ENCODE measurements at places on chromosomes 13 and 19.

DNA sequence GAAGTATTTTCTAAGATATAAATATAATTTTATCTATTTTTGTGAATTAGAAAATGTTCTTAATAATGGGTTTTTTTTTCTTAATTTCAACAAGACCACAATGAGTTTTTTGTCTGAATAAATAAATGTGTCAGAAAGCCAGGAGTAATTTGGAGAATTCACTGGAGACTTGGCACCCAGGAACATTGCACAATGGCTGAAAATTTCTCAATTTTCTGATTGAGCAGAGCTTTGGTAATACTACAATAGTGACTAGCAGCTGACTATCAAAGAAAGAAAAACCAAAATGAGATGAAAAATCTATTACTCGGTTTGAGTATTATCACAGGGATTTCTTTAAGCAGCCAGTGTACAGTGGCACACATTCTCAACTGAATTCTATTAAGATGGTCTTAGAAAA lies 394.4 kb upstream of the PCDH20 start:
- no peak for DNase-seq

DNA sequence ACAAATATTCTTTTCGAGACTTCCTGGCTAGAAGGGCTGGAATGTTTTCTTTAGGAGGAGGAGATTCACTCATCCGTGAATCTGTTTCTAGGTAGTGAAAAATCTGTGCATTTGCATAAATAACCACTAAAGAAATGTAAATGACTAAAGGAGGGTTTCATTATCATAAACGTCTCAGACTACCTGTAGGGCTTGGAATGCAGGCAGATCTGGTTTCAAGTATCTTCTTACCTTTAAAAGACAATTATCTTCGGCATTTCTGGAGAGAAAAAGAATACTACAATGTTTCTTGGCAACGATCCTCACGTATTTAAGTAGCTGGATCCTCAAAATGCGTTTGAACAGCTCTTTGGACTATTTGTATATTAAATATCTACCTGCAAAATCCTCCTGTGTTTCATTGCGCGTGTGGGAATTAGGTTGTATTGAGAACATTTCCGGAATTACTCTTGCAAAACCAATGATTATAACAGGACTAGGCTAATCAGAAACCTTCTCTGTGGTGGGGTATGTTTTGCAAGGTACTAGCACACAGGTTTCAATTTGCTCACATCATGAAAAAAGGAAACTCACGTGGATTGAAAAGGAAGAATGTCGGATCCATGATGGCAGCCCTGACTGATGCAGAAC lies 291.1 kb upstream of the ARGLU1 start:
- DNase-seq, result no peak

DNA sequence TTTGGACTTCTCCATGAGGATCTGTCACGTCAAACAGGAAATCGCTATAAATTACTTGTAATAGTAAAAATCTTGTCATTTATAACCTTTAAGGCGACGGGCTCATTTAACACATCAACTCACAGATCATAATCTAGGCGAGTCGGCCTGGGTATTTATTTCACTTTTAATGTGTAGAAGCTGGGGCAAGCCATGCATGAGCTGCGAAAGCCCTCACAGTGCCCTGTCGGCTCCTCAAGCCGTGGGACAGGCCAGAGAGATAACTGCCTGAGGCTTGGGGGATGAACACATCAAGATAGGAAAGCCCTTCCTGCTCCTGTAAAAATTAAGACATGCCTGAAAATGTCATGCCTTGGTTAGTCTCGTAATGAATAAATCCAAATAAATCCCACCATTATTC lies 30.8 kb downstream of the SOX1 start:
- no peak for DNase-seq

DNA sequence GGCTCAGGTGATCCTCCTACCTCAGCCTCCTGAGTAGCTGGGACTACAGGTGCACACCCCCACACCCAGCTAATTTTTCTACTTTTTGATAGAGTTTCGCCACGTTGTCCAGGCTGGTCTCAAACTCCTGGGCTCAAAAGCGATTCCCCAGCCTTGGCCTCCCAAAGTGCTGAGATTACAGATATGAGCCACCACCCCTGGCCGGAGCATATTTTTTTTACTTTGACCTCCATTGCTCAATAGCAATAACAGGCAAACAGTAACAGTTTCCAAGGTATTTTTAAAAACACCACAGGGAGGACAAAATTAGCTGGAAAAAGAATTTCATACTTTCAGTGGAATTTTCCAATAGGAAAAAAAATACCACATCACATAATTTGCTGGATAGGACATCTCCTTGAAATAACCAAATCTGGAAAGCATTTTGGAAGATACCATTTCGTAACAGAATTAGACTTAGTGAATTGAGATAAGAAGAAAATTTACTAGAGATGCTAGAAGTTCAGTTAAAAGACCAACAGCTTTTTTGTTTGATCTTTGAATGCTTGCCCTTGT lies 5.2 kb downstream of the DUXA start:
- DNase-seq, result no peak

GRCh38 chr13:52159159-52159982 lies at the start of gene NEK3:
NEK3 (minus strand) TSS chr13:52159597; CDS start chr13:52156191, 3,406 bp downstream.
- peak; percentile 58 for DNase-seq

DNA sequence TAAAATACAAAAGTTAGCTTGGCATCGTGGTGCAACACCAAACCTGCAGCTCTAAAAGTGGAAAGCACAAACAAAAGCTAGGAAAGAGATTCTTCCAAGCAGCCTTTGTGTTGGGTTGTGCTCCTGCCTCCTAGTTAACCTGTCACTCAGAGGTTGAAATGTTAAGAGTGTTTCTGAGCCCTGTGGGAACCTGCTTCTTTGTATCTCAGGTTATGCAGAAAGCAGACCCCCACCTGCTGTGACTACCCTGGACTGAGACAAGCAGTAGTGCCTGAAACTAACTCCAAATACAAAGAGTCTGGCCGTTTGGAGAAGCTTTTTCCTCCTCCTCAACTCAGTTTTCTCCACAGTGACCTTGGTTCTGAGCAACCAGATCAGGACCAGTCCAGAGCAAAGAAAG lies 158.4 kb upstream of the CSNK1A1L start:
- DNase-seq, result no peak

GRCh38 chr13:109740721-109741120 lies 45.7 kb downstream of the IRS2 start:
- DNase-seq, result no peak

GRCh38 chr19:48321622-48322591 lies 3.4 kb upstream of the EMP3 start:
- peak; percentile 99 for DNase-seq

- DNase-seq, result no peak
Measured at GRCh38 chr19:33785795-33786194, 10.9 kb upstream of the KCTD15 start.

DNA sequence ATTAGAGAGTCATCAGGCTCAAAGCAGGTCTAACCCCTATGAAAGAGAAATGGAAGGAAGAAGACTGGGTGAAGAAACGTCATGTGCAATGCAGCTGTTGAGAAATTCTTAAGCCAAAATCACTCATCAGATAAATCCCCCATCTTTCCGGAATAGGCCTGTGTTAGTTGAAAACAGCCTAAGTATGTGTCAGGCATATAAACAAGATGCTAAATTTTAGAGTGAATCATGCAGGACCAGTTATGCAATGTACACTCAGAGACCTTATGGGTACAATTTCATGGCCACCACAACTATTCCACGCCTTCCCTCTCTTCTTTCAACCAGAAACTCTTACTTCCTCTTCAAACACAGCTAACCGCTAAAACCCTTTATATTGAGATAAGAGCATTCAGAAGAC lies 717.7 kb upstream of the ATXN8OS start:
- no peak for DNase-seq

DNA sequence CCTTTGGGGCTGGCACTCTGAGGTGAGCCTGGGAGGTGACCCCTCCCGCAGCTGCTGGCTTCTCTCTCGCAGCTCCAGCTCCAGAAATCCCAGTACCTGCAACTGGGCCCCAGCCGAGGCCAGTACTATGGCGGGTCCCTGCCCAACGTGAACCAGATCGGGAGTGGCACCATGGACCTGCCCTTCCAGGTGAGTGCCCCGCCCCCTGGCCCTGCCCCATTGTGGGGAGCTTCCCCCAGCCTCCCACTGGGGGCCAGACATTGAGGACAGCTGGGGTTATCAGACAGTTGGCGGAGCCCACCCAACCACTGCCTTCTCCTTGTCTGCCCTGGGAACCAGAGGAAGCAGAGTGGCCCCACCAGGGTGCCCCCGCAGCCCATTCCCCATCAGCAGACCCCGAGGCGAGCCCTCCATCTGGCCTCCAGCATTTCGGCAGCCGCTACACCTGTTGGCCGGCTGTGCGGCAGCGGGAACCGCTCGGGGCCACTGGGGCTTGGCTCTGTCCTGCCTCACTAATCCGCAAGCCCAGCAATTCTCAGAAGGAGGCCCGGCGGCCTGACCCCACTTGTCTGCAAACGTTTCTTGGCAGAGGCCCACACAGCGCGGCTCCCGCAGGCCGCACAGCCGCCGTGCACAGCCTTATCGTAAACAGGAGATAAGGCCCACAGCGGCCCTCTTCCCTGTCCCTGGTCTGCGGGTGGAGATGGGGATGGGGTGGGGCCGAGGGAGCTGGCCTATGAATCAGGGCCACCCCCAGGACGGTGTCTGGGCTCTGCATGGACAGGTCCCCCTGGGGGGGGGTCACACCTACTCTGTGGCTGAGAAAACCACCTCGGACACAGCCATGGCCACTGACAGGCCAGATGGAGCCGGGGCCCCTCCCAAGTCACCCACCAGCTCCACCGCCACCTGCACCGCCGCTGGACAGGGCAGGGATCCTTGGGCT lies 48.0 kb downstream of the COMP start:
- no peak for DNase-seq

DNA sequence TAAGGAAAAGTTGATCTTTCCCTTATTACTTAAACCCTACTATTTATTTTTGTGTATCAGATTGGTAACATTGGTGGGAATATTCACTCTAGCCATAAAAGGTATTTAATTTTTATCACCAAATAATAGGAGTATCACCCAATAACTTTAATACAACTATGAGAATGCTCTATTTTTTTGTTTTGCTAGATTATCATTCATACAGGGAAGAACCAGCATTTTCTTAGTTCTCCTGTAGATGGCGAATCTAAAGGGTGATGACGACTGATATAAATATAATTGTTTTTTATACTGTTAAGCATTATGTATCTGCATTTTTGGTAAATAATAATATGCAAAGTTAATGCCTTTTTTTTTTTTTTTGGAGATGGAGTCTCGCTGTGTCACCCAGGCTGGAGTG lies 7.9 kb upstream of the FRY start:
- no peak for DNase-seq

DNA sequence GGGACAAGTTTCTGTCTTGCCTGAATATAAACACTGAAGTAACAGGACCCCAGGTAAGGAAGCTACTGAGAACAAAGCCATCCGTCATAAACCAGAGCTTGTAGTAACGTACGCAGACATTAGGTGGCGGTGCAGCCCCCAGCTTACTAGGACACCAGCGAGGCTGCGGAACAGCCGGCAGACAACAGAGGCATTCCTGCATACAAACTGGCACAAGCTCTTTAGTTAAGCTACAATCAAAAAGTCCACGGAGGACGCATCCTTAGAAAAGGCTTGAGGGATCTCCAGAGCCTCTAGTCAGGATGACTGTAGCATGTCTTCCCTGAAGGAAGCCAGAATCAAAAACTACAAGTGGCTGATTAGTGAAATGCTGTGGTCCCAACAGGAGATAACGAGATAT lies 26.2 kb downstream of the ZNF160 start:
- DNase-seq, result peak; percentile 19

- no peak for DNase-seq
Measured at GRCh38 chr13:88074794-88075510, 403.8 kb downstream of the SLITRK5 start.

DNA sequence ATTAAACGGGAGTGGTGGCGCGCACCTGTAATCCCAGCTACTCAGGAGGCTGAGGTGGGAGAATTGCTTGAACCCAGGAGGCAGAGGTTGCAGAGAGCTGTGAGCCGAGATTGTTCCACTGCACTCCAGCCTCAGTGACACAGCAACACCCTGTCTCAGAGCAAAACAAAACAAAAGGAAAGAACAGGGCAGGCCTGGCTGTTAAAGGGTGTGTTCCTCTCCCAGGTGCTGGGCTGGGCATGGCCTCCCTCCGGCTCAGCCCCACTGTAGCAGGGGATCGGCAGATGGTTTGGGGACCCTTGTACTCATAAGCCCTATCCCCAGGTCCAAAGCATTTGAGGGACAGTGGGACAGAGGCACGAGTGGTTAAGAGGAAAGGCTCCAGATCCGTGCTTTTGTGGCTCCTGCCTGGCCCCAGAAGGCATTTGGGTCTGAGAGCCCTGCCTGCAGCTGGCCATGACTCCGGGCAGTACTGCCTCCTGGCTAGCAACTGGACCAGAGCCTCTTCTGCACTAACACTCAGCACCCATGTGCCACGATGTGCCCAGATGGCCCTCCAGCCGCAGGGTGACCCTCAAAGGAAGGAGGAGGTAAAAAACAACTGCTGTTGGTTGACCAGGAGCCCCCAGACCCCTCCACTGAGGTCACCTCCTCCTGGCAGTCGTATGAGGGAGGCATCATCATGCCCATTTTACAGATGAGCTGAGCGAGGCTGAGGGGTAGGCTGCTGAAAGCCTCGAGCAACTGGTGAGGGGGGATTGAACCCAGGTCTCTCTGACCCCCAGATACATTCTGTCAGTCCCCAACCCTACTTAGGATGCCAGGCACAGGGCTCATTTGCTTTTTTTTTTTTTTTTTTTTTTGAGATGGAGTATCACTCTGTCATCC lies 10.0 kb downstream of the RFX1 start:
- no peak for DNase-seq

DNA sequence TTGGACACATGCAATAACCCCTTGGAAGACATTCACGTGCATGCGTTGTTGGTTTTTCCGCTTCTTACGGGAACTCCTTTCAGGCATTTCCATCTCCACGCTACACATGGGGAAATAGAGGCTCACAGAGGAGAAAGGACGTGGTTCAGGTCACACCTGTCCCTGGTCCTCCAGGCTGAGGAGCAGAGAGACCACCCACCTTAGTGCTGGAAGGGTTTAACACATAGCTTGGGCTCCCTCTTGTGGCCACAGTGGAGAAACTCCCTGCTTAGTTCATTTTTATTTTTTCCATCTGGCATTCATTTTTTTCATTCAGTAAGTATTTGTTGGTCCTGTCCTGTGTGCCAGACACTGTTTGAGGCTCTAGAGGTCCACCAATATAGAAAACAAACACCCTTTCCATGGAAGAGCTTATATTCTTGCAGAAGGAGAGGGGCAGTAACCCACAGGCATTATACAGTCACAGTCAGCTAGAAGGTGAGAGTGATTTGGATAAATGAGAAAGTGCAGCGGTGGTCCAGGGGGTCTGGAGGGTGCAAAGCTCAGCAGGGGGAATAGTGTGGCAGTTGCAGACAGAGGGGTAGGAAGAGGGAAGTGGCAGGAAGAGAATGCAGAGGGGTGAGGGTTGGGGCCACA lies 24.2 kb upstream of the TTYH1 start:
- DNase-seq, result peak; percentile 64

GRCh38 chr13:25922376-25922775 lies 129.4 kb downstream of the SHISA2 start:
- DNase-seq, result no peak

- no peak for DNase-seq
Measured at GRCh38 chr13:109628251-109628699, 158.1 kb downstream of the IRS2 start.

DNA sequence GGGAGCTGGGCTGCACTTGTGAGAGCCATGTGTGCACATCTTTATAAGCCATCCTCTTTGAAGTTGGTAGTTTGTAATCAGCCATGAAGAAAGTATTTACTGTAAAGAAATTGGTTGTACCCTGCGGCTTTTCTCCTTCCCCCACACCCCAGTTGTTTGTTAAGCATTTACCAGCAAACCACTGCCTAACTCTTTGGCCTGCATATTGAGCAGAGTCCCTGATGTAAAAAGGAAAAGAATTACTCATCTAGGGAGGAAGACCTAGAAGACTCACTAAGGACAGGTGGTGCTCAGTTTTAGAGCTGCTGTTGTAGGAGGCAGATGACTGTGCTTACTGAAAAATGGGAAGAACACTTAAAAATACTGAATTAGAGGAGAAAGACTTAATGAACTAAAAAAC lies 245.3 kb downstream of the PCCA start:
- DNase-seq, result no peak
